Effector memory CD4-positive, alpha-beta T cell (primary cell): ENCODE measurements at places on chromosomes 2 and 18.

DNA sequence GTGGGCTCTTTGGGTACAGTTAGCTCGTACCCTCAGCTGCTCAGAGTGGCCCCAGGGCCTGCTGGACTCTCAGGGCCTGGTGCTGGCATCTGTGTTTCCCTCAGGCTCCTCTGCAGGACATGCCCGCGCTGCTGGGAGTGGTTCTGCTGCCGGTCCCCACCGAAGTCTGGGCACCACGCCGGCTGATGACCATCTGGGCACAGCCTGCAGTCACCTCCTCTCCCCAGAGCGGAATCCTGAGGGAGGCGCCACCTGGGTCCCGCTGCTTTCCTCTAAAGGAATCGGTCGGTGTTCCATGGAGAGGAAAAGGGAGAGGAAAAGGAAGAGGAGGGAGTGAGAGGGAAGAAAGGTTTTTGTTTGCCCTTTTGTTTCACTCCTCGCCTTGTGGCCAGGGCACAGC, 43.6 kb downstream of the MC2R start:
- no peak for DNase-seq

GRCh38 chr2:132038179-132038882, 123.4 kb downstream of the ANKRD30BL start:
- DNase-seq = no peak

DNA sequence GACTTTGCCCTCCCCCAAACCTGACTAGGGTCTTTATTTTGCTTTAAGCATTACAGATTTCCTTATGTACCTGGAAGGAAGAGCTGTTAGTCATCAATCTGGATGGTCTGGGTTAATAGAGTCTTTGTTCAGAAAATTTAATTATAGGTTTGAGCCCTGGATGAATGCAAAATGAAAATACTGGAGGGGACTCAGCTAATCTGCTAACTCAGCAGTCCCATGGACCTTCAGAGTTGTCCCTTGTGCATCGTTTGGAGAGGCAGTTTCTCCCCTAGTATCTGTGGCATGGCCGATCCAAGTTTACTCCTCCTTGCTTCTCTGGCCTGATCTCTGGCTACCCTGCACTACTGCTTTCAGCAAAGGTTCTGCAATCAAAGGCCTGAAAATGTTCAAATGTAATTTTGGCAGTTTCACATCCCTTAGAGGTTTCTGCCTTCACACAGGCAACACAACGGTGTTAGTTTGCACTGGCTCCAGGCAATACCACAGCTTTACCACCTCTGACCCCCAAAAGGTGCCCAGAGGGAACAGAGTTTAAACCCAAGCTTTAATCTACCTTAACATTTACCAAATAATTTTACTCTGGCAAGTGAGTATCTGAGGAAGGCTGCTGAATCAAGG, 134.3 kb downstream of the THADA start:
- DNase-seq = no peak

GRCh38 chr2:8334866-8335325, 347.0 kb upstream of the ID2 start:
- no peak for DNase-seq
